ENCODE measurements at places on chromosomes 2 and 18.

- peak; percentile 21 for DNase-seq
Observed at GRCh38 chr2:63189026-63189425, 138.4 kb downstream of the OTX1 start.

GRCh38 chr2:186129767-186130581, 356.1 kb upstream of the ZC3H15 start:
- no peak for DNase-seq

GRCh38 chr18:22699629-22700028, 233.5 kb upstream of the RBBP8 start:
- DNase-seq = no peak

GRCh38 chr2:161905389-161906046, 168.5 kb downstream of the DPP4 start:
- DNase-seq = no peak

DNA sequence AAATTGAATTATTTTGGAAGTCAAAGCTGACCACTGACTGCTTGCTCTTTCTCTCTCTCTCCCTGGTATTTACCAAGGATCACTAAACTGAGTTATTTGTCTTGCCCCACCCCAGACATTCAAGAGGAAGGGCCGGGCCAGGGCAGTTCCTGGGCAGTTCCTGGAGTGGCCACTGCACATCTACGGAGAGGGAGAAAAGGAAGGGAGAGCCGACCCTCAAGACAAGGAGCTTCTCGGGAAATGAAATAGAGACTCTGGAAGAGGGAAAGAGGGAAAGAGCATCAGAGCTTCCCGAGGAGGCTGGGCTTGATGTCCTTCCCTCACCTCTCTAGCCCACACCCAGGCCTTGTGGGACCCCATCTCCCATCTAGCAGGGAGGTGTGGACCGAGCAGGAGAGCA, 83.1 kb downstream of the SEPTIN10 start:
- DNase-seq = no peak

- DNase-seq = no peak
Observed at GRCh38 chr2:240627736-240628506, 2.6 kb downstream of the GPR35 start.

GRCh38 chr2:36408198-36408703, 52.7 kb downstream of the CRIM1 start:
- DNase-seq = no peak

DNA sequence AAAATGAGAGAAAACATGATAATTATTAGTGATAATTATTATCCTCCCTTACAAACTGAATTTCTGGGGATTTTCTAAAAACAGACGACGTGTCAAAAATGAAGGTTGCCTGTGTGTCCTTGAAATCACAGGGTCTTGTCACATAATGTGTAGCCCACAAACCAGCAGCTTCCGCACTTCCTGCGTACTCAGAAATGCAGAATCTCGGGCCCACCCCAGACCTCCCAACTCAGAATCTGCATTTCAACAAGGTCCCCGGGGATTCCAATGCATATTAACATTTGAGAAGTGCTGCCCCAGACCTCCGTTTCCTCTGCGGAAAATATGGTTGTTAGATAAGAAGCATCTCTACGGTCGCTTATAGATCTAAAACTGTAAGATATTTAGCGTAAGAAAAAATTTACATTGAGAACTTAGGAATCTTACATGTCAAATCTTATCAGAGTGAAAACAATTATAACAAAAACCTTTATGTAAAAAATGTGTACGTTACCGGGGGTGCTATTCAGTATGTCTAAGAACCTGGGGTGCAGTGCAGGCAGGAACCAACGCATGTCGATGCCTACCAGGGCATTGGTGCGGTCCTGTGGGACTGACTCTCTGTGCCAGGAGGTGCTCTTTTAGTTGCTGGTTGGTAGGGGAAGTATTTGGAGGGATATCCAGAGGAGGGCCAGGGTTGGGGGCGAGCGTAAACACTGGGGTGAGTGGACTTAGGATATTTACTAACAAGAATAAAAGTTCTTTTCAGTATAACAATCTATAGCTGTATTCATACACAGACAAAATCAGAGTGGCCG, 15.2 kb downstream of the CDKL4 start:
- no peak for DNase-seq
